ENCODE measurements at places on chromosomes 11 and 22.

DNA sequence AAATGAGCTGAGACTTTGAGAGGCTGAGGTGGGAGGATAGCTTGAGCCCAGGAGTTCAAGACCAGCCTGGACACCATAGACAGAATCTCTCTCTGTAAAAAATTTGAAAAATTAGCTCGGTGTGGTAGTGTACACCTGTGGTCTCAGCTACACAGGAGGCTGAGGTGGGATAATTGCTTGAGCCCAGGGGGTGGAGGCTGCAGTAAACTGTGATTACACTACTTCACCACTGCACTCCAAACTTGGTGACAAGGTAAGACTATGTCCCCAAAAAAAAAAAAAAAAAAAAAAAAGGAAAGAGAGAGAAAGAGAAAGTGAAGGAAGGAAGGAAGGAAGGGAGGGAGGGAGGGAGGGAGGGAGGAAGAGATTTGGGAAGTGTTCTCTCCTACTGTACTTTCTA, 25.3 kb downstream of the RRP8 start:
- DNase-seq = no peak

GRCh38 chr11:3186166-3186953, 21.2 kb upstream of the OSBPL5 start:
- DNase-seq = no peak

DNA sequence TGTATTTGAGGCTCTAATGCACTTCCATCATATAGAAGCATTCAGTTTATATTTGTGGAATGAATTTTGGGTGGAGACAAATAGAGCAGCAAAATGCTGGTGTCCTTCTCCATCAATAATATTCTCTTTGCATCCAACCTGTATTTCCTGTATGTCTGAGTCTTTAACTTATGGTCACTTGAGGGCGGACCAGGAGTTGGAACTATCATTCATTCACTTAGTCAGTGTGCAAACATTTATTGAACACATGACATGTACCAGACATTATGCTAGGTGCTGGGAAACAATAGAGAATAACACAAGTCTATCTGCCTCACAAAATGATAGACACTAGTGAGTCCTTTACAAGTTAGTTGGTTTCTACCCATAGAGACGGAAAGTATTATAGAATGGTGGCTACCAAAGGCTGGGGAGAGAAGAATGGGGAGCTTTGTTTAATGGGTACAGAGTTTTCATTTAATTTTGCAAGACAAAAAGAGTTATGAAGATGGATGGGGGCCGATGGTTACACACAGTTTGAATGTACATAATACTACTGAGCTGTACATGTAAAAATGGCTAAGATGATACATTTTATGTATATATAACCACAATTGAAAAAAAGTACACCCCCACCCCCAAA, 4.6 kb upstream of the TMEM123 start:
- no peak for DNase-seq

DNA sequence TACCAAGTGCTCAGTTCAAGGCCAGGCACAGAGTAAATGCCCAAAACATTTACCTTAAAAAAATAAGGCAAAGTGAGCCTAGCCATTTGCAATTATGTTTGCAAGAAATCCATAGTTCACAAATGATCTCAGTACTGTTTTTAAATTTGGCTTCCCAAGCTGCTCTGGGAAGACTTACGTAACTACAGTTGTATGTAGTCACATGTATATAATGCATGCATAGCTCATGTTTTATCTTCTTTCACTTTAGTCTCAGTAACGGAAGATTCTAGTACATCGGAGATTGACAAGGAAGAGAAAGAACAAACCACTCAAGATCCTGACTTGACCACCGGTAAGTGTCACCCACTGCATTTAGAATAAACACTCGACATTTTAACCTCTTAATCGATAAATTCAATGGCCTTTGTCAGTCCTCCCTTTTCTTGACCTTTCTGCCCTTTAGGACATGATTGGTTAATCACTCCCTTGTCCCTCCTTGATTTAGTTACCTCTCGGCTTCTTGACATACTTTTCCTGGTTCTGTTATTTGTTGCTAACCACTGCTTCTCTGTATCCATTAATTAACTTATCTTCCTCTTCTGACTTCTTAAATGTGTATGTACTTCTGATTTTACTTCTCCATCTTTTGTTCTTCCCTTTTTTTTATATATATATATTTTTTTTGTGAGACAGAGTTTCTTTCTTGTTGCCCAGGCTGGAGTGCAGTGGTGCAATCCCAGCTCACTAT, 18.0 kb upstream of the JHY start:
- DNase-seq = no peak

GRCh38 chr22:47605441-47605840, 843.0 kb downstream of the TBC1D22A start:
- no peak for DNase-seq

DNA sequence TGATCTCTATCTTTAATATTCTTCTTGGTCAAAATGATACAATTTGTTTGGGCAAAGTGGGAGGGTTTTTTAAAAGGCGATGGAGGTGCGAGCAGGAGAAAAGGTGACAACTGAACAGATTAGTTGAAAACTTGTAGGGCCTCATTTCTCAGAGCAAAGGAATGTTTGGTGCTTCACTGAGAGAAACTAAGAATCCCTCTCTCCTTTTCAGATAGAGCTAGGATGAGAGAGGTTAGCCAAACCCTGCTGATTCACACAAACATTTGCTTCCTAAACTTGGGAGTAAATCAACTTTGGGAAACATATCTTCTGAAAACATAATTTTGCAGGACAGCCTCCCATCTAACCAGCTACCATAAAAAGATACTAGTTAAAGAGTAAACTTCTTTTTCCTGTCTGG, 57.0 kb downstream of the PHF21A start:
- DNase-seq = no peak

GRCh38 chr11:24509114-24509513, 12.3 kb downstream of the LUZP2 start:
- DNase-seq = no peak

DNA sequence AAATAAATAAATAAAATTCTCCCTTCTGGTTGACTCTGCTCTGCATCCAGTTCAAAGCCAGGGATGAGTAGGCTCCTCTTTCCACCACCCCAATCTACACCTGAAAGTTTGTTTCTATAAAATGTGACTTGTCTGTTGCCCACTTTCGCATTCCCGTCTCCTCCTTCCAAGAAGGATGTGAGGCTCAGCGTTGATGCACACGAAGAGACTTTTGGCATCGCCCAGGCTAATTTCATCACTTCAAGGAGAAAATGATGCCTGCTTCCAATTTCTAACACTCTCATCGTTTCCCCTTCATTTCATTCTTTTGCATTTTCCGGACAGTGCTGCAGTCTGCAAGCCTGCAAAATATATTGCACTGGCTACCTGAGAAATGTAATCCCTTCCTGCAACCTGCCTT, 3.9 kb downstream of the MPPED1 start:
- no peak for DNase-seq

DNA sequence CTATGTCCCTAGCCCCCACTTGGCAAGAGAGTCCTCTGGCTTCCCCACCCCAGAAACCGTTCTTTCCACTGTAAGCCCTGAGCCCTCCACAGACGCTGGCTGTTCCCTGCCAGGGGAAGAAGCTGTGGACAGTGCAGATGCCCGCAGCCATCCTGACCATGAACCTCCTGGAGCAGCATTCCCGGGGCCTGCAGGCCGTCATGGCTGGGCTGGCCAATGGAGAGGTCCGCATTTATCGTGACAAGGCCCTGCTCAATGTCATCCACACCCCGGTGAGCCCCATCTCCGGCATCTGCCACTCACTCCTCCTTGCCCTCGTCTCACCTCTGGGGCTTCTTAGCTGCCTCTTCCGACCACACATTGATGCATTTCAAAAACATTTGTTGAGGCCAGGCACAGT, 13.2 kb downstream of the BBS1 start:
- no peak for DNase-seq

- DNase-seq = no peak
Measured at GRCh38 chr11:20459865-20460264, 72.3 kb downstream of the PRMT3 start.

DNA sequence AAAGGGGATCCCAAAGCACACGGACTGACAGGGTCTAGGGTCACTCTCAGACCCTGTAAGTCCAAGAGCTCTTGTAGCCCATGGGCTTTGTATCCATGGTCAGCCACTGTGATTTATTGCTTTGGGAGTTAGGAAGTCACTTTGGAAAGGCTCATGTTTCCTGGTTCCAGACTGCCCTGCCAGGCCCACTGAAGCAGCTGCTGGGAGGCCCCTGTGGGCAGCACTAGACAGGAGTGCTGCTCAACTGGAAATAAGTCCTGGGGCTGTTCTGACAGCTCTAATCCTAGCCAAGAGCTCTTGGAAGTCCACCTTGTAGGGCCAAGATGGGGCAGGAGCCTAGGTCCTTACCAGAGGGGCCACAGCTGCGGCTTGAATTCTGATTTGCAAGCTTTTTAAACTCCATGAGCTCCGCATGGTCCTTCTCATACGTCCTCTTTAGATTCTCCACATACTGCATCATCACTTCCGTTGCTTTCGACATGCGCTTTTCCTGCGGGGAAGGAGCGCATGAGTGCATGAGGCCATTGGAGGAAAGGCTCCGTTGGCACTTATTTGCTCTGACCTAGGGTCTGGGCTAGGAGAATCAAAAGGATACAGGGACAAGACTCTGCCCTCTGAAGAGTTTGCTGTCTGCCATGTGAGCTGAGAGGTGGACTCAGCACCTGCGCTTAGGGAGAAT, 32.2 kb upstream of the LYVE1 start:
- no peak for DNase-seq

DNA sequence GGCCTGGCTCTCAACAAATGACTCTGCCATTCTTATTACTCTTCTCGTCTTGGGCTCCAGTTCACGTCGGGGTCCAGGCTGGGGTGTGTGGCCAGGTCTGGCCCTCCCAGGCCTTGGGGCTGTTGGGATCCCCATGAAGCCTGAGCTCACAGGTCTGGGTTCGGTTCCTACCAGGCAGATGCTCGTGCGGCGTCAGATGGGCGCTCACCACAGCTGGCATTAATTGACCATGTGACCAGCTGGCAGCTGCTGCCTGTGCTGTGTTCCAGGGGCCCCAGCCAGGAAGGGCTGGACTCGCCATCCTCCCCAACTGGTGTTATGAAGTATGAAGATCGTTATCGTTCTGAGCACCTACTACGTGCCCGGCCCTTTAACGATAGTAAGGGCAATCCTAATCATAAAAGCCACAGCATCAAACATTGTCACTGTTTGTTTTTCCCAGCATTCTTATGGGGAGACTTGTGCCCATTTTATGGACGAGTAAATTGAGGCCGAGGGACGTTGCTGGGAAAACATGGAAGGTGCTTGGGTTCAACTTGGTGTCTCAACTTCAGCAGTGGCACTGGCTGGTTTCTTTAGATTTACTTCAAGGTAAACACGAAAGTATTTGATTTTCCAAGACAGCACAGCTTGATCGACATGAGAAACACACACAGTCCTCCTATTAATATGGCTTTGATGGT, 26.8 kb upstream of the CACNG2 start:
- no peak for DNase-seq

GRCh38 chr22:48321986-48322545, 1505.6 kb downstream of the BRD1 start:
- DNase-seq = no peak

- DNase-seq = no peak
Measured at GRCh38 chr22:19611590-19611989, 87.4 kb upstream of the CLDN5 start.

DNA sequence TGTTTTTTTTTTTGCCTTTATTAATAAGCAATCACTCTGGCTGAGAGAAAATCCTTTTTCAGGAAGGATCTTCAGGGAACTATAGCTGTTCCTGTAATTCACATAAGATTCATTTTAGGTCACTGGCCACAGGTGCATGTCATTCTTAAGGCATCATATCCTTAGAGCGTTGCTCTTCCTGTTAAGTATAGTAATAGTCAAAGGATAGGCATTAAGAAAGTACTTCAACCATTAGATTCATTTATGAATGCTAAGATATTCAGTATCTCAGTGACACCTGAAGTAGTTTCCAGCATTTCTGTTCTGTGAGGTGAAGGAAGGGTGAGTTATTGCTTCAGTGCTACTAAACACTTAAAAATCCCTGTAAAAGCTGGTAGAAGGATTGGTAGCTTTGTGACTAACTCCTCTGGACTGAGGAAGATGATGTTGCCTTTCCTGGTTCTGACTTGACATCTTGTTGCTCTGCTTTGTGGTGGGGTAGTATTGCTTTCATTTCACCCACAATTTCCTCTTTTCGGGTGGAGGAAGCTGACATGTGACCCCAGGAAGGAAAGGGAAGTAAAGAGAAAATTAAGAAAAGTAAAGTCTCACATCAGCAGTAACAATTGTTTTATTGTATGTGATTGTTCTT, 34.7 kb downstream of the RNF169 start:
- no peak for DNase-seq

DNA sequence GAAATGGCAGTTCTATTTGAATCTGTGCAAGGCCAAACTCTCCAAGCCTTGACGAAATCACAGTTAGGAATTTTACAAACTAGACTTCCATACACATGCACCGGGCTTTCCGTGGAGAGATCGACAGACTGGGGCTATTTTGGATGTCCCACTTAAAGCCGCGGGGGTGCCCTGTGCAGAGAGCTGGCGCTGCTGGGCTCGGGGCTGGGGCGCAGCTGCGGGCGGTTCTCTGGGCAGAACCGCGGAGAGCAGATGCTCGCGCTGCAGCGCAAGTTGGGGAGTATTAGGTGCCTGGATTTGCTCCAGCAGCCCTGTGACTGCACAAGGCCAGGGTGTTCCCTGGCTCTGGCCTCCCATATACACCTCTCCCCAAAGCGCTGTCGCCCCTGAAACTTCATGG, 67.2 kb downstream of the SPATA19 start:
- no peak for DNase-seq

DNA sequence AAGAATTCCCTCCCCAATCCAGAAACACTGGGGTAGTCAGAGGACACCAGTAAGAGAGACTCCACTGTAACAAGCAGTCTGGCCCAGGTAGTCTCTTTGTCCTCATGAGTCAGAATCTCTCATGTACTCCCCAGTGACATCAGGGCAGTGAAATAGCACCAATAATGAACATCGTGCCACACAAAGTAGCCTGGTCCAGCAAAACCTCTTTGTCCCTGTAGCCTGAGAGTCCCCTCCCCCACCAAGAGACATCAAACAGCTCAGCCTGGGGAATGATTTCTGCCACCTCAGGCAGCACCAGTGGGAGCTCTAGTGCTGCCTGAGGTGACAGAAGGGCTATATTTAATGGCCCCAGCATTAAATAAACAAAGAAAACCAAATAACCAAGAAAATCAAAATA, 88.1 kb downstream of the SBF2 start:
- no peak for DNase-seq

DNA sequence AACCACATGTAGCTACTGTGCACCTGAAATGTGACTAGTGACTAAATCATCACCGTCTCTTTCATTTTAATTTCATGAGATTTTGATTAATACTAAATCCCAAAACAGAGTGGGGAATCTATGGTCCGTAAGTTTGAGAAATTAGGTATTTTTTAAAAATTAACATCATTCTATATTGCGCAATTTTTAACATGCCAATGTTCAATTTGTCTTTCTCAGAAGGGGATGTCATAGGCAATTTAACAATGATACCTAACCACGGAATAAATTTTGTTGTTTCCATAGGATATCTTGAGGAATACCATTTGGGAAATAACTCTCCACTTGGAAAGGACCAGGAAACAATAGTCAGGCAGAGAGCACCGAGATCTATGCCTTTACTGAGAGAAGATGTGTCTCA, 267.7 kb downstream of the FAM76B start:
- no peak for DNase-seq

Data from stimulated activated CD4-positive, alpha-beta T cell treated with anti-CD3 and anti-CD28 coated beads, Interleukin-1b, Interleukin-23, amount 100 ng/mL, for 4 hours (primary cell).